ENCODE measurements at places on chromosomes 2 and 18.

GRCh38 chr2:9771481-9772017 is 71.7 kb upstream of the TAF1B start:
- no peak for DNase-seq

DNA sequence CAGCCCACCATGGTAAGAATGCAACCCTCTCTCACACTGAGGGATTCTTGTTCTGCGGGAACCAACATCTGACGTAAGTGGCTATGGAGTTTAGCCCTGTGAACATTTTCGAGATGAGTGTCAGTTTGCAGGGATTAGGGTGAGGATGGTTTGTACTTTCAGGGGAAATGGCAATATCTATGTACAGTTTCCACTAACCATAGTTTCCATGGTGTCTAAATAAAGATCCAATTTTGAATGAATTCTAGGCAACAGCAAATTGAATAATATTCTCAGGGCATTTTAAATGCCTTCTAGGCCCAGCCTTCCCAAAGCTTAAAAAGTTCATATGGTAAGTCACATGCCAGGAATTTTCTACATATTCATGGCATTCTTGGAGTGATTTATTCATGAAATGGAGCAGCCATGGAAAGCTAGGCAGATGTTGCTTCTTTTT is 105.4 kb upstream of the MMADHC start:
- no peak for DNase-seq

- no peak for DNase-seq
Observed at GRCh38 chr2:20183373-20183772, 41.6 kb downstream of the SDC1 start.

DNA sequence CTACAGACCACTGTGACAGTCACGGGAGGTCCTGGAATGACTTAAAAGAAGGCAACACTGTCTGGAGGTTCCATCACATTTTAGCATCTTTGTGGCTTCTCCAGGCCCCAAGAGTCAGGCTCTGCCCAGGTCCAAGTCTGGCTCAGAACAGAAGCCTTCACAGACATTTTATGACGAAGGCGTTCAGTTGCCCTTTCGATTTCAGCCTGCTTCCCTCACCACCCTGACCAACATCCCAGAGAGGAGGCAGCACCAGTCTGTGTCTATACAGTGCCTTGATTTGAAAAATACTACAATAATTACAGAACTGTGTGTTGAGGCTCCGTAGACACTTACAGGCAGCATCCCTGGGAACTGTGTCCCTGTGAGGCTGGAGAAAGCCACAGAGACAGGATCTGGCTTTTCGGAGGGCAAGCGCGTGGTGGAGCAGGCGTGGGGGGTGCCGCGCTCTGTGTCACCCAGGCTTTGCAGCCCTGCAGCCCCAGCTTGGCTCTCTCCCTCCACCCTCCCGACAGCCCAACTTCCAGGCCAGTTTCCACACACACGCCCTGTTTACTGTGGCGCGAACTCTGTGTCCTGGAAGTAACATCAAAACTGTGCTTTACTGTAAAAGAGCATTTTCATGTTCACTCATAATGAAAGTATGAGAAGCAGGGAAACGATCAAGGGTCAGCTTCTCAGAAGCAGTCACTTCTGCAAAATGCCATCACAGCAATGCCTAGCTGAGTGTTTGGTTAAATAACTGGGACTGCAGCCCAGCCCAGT is 153.5 kb upstream of the ALKAL2 start:
- no peak for DNase-seq

DNA sequence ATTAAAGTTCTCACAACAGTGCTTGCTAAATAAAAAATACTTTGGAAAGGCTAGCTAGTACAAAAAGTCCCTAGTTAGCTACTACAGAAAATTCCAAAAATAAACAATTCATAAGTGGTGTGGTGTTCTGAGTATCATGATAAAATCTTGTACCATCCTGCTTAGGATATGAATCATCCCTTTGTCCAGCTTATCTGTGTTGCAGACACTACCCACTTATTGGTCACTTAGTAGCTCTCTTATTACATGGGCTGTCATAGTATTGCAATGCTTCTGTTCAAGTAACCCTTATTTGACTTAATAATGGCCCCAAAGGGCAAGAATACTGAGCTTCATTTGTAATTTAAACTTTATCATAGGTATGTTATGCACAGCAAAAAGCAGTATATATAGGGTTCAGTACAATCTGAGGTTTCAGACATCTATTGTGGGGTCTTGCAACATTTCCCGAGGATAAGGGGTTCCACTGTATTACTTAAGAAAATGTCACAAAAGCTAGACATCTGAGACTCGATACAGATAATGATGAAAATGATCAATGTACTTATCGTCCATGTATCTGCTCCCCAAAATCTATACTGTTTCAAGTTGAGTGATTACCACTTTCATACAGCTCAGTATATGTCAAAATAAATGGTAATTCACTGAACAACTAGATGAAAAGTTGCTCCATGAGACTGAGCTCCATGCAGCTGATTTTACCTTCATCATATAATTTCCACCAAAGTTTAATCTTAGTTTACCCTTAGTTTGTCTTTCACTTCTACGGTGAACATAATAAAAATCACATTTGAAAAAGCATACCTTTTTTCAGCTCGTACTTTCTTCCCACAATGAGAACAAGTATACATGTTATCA is 93.8 kb downstream of the C2orf74 start:
- DNase-seq, result no peak

- no peak for DNase-seq
Observed at GRCh38 chr2:63594660-63595059, 5.9 kb downstream of the MDH1 start.

- DNase-seq, result no peak
Observed at GRCh38 chr2:134943540-134943939, 24.9 kb downstream of the CCNT2 start.

DNA sequence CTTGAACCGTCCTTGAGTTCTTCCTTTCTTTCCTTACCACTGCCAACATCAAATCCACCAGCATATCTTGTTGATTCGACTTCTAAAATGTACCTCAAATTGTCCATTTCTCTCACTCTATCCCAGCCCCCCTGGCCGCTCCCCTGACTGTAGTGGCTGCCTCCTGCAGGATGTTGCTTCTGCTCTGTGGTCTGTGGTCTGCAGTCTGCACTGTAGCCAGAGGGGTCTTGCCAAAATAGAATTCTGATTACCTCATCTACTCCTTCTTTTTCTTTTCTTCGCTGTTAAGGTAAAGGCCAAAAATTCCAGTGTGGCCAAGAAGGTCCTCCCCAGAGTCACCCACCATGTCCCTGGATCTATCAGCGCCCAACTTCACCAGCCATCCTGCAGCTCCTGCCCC is 79.5 kb upstream of the ALPP start:
- no peak for DNase-seq

GRCh38 chr2:216445501-216445900 is 33.2 kb downstream of the SMARCAL1 start:
- no peak for DNase-seq

- DNase-seq, result no peak
Observed at GRCh38 chr2:236720974-236721540, 151.4 kb downstream of the ACKR3 start.

- DNase-seq, result no peak
Observed at GRCh38 chr18:57416542-57416941, 18.6 kb upstream of the ONECUT2 start.

- DNase-seq, result no peak
Observed at GRCh38 chr2:20568501-20569463, 82.1 kb downstream of the HS1BP3 start.

Measured in CD4-positive, alpha-beta T cell treated with Interleukin-1 beta for 1 hour (primary cell).